ENCODE measurements at places on chromosomes 7 and 10. TPM values are rescaled to one million over a fixed set of nuclear protein-coding genes. Genes with fewer than 3 reads are reported as not detected.
A peak's percentile ranks its signal among the peaks of the same experiment; 100 is the strongest.

- H3K27me3 ChIP-seq: no peaks in the 10 kb centered on the region
- DNase-seq: no peak
- peaks cover 11% of the 10 kb centered on the region for H3K36me3 ChIP-seq
- no peaks in the 10 kb centered on the region for H3K4me1 ChIP-seq
Measured at GRCh38 chr7:2580636-2581035, 21.9 kb downstream of the IQCE start.

DNA sequence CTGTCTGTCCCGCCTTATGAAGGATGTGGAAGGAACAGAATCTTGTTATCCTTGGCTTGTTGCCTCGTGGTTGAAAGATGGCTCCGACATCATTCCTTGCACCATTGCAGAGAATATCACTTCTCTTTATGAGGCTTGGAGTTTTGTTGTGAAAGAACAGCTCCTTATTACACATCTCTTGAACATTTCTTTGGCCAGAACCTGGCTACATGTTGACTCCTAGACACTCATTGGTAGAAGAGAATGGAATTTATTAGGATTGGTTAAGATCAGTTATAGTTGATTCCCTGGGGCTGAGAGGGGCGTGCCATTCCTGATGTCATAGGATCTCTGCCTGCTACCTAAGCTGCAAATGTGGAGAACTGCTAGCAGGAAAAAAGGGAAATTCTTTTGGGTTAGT, 180.5 kb upstream of the CTBP2 start:
- peaks cover 7% of the 10 kb centered on the region for H3K4me1 ChIP-seq
- no peaks in the 10 kb centered on the region for H3K36me3 ChIP-seq
- DNase-seq: no peak
- H3K27me3 ChIP-seq: no peaks in the 10 kb centered on the region
- H3K27ac ChIP-seq: no peak overlapping the region

DNA sequence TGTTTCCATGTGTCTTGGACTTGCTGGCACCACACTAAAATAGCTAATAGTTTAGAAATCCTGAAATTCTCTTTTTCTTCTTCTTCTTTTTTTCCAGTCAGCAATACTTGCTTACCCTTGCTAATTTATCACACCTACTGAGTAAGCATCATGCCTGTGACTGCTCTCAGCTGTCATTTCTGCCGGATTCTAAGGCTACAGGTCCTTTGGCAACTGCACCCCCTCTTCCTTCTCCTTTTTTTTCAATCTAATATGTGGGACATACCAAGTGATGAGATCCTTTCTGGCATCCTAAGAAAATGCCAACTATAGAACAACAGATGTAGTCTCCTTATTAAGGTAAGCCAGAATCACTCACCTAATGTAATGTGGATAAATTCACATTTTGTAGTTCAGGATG, 444.7 kb downstream of the MAGI2 start:
- H3K27me3 ChIP-seq: no peaks in the 10 kb centered on the region
- no peak overlapping the region for H3K27ac ChIP-seq
- no peak for DNase-seq
- H3K4me3 ChIP-seq: no peak overlapping the region

GRCh38 chr7:55405856-55406541, 40.9 kb downstream of the LANCL2 start:
- no peaks in the 10 kb centered on the region for H3K36me3 ChIP-seq
- H3K4me3 ChIP-seq: no peak overlapping the region
- H3K27me3 ChIP-seq: no peaks in the 10 kb centered on the region
- DNase-seq: peak; percentile 69

Gene HMX2
- not detected for total RNA-seq

Gene PRKG1
- 18.9 TPM for total RNA-seq

Data from body of pancreas (tissue), 4 donors.